ENCODE measurements at places on chromosomes 4 and X.

- DNase-seq = no peak
These were observed 202.9 kb downstream of the TEX13A start for GRCh38 chrX:105017641-105018040.

GRCh38 chr4:163523791-163524365 is 29.4 kb downstream of the TMA16 start:
- DNase-seq = no peak

DNA sequence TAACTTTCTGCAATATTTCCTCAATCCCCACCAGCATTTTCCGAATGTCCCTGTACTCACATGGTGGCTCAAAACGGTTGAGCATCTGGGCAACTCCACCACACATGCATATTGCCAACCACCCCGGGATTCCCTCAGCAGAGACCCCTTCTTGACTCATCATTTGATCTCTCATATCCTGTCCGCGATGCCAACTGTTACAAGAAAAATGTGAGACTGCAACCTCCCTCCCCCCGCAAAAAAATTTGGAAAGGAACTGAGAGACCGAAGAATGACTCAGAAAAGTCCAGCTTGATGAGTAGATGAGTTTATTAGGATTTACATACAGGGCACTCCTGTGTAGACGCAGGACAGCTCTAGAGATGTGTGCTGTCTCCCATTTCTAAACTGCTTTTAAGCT is 561.4 kb downstream of the ZIC3 start:
- peak; percentile 16 for DNase-seq

GRCh38 chrX:2463973-2464676 is 36.7 kb downstream of the DHRSX start:
- no peak for DNase-seq

- peak; percentile 80 for DNase-seq
These were observed 538 bp downstream of the STBD1 start for GRCh38 chr4:76306882-76307659.

- DNase-seq = no peak
These were observed 32.3 kb downstream of the CYBB start for GRCh38 chrX:37812110-37812509.

DNA sequence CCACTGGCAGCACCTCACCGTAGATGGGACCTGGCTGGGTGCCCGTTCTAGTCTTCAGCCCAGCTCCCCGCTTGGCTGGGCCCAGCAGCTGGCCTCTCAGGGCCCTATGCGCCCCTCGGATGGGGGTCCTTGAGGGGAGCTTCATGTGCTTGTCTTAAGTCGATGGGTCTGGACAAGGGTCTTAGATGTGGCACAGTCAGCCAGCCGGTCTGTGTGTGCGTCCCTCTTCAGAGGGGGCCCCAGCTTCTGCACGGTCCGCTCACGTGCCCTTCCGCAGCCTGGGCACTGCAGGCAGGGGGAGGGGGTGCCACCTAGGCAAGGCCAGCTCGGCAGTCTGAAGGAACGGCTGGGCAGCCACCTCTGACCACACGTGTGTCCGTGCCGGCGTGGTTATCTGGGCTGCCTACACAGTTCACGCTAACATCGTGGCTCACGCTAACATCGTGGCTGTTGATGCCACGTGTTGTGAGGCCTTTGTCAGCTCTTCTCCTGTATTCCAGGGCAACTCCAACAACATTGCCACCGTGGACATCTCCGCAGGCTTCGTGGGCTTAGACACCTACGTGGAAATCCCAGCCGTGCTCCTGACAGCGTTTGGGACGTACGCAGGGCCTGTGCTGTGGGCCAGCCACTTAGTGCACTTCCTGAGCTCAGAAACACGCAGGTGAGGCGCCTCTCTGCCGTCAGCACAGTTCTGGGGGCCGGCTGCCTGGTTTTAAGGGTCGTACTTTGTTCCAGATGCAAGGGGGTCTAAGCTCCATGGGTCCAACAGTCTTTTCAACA is 34.5 kb downstream of the PIGG start:
- no peak for DNase-seq

GRCh38 chr4:97998203-97998602 is 145.1 kb downstream of the STPG2 start:
- DNase-seq = no peak

DNA sequence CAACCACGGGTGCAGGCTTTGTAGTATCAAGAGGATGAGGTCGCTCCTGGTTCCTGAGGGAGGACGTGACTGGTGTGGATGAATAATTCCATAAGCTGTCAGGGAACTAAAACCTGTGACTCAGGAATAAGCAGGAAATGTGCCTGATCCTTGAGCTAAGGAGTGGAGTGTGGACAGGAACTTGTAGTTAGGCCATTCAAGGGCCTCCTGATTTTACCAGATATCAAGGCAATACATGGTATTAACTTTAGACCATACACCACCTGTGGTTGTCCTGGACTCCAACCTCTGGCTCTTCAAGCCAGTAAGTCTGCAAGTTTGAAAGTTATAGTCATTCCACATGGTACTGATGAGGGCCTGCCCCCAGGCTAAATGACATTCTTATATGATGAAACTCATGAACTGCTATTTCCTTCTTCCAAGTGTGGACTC is 12.1 kb upstream of the ING2 start:
- peak; percentile 22 for DNase-seq

DNA sequence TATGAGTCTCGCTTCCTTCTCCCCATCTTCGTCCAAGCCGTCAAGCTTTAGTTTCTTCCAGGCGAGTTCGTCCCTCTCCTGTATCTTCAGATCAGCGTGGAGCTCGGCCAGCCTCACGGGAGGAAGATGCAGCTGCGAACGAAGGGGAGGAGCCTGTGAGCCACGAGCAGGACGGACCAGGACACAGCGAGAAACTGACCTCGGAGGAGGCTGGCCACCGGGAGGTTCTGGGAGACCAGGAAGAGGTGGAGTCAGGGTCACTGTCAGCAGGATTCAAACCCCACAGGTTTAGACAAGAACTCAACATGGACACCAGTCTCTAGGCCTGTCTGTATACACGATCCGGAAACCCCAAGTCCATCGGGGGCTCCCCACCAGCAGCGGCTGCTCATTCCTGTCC is 7.3 kb downstream of the LRPAP1 start:
- no peak for DNase-seq

- DNase-seq = peak; percentile 54
These were observed 89.1 kb downstream of the RAPGEF2 start for GRCh38 chr4:159191989-159192388.

GRCh38 chr4:80060804-80061203 is 12.2 kb downstream of the ANTXR2 start:
- no peak for DNase-seq

DNA sequence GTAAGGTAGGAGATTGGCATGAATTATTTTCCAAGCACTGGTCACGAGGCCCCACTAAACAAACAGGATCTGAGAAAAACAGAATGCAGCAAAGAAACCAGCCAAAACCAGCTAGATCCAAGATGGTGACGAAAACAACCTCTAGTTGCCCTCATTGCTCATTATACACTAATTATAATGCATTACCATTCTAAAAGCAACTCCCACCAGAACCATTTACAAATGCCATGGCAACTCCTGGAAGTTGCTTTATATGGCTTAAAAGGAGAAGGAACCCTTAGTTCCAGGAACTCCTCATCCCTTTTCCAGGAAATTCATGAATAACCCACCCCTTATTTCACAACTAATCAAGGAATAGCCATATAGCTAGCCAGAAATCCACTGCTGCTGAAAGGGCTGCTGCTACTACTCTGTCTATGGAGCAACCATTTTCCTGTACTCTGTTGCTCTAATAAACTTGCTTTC is 69.3 kb downstream of the ABCB7 start:
- peak; percentile 55 for DNase-seq

DNA sequence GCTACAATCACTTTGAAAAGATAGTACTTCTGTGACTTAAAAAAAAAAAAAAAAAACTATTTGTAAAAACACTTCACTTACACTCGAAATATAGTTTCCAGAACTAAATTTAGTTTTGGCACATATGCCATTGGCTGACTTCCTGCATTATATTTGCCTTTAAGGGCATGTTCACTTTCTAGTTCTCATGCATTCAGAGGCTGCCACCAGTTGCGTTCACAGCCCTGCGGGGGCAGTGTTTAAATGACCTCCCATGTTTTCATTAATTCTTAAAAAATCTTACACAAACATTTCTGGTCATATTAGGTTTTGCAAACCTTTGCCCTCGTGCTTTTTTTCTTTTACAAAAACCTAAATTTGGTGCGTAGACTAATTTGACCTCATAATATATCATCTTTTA is 12.4 kb upstream of the ARHGAP6 start:
- no peak for DNase-seq

DNA sequence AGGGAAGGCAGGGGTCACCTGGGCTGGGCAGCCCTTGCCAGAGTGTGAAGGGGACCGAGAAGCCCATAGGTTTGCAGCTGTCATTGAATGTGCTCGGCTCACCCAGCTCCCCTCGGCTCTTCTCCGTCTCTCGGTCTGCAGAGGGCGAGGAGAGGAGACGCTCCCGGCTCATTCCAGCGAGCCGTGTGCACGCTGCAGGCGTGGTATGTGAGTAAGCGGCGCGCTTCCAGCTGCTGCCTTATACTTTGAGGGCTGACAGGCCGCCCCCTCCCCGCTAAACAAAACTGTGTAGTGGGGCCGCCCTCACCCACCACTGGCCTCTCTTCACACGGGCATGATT is 23.0 kb upstream of the BCORL1 start:
- peak; percentile 41 for DNase-seq

DNA sequence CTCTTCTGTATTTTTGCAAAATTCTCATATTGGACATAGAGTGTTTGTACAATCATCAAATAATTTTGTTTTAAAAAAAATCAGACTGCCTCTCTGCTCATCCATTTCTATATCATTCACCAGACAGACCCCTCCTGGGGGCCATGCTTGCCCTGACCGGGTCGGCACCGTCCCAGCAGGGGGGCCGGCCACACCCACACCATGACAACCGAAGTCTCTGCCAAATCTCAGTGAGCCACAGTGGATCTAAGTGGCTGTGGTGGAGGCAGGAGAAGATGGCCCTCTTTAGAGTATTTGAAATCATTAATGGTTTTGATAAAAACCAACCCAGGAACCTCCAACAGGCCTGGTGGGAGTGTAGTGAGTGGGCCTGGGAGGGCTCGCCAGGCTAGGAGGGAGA is 66.9 kb upstream of the ADRA2C start:
- no peak for DNase-seq

DNA sequence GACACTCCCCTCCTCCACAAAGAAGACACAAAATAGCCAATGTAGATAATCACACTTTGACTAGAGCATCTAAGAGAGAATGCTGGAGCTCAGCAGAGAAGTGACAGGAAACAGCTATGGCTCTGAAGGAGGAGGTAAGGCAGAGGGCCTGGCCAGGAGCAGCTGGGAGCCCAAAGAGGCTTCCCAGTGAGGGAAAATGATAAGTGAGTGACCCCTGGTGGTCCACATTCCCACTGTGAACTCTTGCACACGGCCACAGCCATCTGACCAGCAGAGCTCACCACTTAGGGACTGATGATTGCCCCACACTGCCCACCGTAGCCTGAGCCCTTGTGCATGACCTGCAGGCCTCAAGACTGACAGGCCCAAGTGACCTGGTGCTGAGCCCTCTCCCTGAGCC is 162.7 kb upstream of the GALNTL6 start:
- no peak for DNase-seq

GRCh38 chr4:144748814-144749555 is 103.0 kb downstream of the HHIP start:
- DNase-seq = peak; percentile 17

DNA sequence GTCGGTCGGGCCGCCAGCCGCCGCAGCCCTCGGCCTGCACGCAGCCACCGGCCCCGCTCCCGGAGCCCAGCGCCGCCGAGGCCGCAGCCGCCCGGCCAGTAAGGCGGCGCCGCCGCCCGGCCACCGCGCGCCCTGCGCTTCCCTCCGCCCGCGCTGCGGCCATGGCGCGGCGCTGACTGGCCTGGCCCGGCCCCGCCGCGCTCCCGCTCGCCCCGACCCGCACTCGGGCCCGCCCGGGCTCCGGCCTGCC is 213 bp downstream of the NFKB1 start:
- DNase-seq = peak; percentile 87

DNA sequence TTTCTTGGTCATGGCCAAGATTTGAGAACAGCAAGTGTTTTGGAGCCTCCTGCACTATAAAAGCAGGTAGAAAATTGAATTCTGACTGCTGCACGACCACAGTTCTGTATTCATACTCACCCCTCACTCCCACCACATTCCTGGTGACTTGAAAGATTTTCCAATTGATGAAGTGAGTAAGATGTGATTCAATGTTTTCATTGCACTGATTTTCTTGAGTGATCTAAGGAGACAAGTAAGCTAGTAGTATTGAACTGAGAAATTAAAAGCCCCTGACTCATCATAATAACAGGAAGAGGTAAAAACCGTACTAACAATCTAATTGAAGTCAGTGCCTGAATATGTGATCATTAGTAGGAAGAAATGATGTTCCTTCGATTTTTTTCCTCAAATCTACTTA is 6.1 kb upstream of the SEC24D start:
- DNase-seq = peak; percentile 61

DNA sequence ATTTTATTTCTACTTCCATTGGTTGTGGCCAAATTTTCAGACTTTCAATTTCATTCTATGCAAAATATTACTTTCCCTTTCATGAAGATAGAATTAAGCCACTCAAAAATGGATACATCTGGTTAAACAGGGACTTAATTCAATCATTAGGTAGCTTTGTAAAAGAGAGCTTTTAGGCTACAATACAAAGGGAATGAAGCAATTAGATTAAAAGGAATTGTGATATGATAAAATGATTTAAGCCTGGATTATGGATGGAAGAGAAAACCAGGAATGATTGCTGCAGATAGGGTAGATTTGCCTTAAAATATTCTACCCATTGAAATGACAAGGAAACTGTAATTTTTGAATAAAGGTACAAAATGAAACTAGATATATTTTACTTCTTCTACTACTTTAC is 134.6 kb upstream of the PDHA2 start:
- no peak for DNase-seq

GRCh38 chrX:22329783-22330182 is 57.1 kb downstream of the CBLL2 start:
- DNase-seq = no peak

GRCh38 chr4:102825261-102826091 is 1.9 kb downstream of the UBE2D3 start:
- peak; percentile 70 for DNase-seq

Measured in astrocyte of the hippocampus (primary cell).